Effector memory CD4-positive, alpha-beta T cell (primary cell): ENCODE measurements at places on chromosomes 13 and 19.

GRCh38 chr19:31312009-31312676 is 37.1 kb downstream of the TSHZ3 start:
- DNase-seq: no peak

GRCh38 chr19:47707135-47707925 is 5.9 kb upstream of the EHD2 start:
- DNase-seq: peak; percentile 29

DNA sequence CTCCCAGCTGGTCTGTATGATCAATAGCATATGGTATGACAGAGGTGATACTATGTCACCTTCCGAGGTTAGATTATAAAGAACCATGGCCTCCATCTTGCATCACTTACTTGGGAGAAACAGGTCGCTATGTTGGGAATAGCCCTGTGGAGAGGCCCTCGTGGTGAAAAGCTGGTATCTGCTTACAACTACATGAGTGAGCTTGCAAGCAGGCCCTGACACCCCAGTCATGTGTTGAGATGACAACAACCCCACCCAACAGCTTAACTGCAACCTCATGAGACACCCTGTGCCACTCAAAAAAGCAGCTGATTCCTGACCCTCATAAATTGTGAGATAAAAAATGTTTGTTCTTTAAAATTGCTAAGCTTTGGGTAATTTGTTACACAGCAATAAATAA is 18.8 kb downstream of the MTRF1 start:
- no peak for DNase-seq

DNA sequence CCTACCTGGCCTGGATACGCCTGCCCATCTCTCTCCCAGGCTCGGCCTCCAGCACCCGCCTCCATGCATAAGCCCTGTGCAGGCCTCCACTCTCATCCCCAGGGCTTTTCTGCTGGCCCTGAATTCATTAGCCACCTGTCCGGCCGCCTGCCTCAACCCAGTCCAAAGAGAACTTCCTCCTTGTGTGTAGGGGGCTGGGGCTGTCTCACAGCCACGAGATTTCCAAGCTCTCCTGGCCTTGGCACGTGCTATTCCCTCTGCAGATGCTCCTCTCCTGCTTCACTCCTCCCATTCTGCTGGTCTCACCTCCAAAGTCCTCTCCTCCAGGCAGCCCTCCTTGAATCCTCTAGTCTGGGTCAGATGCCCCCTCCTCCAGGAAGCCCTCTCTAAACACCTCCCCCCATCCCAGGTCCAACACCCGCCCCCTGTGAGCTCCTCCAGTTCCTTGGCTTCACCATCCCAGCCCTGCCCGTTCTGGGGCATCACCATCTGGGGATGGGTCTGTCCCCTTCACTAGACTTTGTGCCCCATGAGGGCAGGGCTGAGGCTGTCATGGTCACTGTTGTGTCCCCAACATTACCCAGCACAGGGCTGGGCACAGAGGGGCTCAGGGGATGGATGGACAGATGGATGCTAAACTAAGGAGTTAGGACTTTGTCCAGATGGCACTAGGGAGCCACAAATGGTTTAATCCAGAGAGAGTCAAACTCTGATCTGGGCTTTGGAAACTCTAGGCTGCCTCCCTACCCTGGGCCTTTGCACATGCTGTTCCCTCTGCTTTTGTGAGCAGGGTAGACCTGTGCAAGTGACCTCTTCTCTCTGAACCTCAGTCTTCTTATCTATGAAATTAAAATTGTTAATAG is 14.8 kb downstream of the MEIS3 start:
- DNase-seq: no peak

DNA sequence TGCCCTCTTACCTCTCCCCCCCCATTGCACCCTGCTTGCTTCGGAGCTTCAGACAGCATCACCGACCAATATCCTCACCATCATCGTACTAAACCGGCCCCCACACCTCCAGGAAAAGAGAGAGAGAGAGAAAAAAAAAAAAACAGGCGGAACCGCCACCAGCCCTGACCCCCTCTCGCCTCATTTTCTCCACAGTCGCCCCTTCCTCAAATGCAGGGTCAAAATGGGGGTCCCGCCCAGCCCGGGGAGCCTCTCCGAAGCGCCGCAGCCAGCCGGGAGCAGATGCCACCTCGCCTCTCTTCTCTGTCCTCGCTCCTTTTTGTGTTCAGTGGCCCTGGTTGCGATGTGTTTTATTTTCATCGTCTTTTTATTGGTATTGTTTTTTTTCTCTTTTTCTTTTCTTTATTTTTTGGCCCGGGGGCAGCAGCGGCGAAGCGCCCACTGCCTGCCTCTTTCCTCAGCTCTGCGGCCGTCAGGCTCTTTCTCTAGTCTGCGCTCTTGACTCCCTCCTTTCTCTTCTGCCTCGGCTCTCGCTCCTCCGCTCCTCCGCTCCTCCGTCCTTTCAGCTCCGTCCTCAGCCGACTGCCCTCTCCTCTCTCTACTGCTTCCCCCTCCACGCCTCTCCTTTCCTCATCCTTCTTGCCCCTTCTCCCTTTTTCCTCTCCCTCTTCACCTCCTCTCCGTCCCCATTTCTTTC is 41.4 kb downstream of the DEDD2 start:
- no peak for DNase-seq

- no peak for DNase-seq
Measured at GRCh38 chr13:105740739-105741138, 794.7 kb downstream of the EFNB2 start.

DNA sequence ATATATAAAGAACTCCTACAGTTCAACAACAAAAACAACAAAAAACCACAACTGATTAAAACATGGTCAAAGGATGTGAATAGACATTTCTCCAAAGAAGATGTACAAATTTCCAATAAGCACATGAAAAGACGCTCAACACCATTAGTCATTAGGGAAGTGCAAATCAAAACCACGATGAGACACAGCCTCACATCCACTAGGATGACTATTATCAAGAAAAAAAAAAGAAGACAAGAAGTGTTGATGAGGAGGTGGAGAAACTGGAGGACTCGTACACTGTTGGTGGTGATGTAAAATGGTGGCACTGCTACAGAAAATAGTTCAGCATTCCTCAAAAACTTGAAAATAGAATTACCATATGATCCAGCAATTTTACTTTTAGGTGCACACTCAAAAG is 61.0 kb upstream of the SOX1 start:
- no peak for DNase-seq

DNA sequence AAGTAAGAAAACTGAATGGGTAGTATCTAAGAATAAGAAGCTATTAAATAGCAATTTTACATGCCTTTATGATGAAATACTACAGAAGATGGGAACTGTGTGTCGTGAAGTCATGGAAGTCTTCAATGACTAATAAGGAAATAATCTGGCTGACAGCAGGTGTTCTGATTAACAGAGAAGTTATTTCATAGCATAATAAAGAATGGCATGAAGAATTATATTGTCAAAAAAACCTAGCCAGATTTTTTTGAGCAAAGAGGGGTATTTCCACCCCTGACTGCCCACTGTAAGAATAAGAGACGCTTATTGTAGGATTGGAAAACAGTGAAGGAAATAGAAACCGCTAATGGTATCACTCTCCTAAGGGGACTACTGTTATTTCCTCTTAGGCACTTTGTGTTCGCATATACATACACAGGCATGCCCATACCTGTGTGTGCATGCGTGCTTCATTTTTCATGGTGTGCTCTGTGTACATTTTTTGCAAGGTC is 318.8 kb downstream of the SHISA2 start:
- no peak for DNase-seq

DNA sequence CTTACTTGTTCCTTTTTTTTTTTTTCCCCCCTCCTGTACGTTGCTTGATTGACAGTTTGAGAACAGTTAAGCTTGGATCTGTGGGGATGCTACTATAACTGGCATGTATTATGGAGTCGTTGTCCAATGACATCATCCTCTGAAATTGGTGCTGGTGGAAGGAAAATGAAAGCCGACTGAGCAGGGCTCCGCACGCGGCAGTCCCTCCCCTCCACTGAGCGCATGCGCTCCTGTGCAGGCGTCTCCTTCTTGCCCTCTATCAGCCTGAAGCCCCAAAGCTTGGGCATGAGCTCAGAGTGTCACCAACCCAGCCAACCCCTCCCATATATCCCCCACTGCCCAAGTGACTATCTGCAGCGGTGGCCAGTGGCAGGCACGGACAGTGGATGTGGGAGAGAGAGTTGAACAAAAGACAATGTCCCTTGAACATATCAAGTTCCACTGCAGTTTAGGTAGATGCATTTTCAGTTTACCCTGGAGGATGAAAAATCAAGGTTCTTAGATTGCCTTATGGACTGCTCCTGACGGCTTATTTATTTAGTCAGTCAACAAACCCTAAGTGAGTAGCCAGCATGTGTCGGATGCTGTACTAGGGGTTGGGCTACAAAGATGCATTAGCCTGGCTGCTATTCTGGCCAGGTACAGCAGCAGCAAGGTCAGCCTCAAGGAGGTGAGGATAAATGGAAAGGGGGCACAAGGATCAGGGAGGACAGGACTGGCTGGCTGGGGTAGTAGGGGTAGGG is 20.8 kb downstream of the MBNL2 start:
- DNase-seq: no peak

GRCh38 chr13:114008964-114009589 is 35.2 kb upstream of the C13orf46 start:
- DNase-seq: no peak

DNA sequence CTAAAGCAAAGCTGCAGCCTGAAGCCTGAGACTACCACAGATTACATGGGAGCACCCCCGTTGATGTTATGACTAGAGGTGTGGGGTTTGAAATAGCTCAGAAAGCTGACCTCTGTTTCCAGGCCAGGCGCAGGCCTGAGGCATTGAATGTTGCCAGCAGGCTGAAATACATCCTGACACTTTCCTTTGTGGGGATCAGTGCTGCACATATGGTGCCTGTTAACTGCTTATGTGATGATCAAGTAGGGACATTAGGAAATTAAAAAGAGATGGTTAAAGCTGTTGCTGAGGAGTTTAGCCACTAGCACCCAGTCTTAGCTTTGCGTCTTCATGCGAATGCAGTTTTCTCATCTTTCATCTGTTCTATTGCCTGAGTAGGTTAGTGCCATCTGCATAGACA is 83.2 kb downstream of the CCNA1 start:
- no peak for DNase-seq

- no peak for DNase-seq
Measured at GRCh38 chr19:14165990-14166830, 29.8 kb upstream of the ASF1B start.

DNA sequence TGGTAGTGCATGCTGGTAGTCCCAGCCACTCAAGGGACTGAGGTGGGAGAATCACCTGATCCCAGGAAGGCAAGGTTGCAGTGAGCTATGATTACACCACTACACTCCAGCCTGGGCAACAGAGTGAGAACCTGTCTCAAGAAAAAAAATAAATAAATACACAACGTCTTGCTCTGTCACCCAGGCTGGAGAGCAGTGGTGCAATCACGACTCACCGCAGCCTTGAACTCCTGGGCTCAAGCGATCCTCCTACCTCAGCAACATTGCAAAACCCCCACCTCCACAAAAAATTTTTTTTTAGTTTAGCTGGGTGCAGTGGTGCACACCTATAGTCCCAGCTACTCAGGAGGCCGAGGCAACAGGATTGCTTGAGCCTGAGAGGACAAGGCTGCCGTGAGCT is 8.8 kb downstream of the TPM4 start:
- no peak for DNase-seq

- DNase-seq: peak; percentile 32
Measured at GRCh38 chr19:47609906-47610894, 1.3 kb downstream of the BICRA start.

DNA sequence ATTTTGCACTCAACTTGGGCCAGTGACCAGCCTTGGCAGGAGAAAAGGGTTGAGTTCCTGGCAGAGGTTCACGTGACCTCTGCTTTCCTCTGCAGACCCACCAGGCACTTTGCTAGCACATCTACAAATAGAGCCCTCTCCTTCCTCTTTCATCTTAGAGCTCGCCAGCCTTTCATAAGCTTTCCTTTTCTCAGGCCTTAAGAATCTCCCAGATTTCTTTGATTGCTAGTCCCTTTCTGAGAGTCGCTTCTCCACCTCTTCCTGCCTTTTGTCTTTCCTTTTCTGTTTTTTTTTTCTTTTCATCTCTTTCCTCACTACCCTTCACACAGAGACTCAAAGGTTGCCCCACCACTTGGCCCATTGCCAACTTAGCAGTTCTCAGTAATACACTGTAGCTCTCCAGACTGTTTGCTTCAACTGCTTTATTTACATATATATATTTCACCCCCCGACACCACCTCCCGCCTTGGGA is 375.7 kb upstream of the SPRY2 start:
- no peak for DNase-seq

GRCh38 chr13:111044087-111044830 is 70.9 kb upstream of the ARHGEF7 start:
- DNase-seq: no peak

- DNase-seq: no peak
Measured at GRCh38 chr13:111326981-111327642, 6.7 kb downstream of the TEX29 start.

DNA sequence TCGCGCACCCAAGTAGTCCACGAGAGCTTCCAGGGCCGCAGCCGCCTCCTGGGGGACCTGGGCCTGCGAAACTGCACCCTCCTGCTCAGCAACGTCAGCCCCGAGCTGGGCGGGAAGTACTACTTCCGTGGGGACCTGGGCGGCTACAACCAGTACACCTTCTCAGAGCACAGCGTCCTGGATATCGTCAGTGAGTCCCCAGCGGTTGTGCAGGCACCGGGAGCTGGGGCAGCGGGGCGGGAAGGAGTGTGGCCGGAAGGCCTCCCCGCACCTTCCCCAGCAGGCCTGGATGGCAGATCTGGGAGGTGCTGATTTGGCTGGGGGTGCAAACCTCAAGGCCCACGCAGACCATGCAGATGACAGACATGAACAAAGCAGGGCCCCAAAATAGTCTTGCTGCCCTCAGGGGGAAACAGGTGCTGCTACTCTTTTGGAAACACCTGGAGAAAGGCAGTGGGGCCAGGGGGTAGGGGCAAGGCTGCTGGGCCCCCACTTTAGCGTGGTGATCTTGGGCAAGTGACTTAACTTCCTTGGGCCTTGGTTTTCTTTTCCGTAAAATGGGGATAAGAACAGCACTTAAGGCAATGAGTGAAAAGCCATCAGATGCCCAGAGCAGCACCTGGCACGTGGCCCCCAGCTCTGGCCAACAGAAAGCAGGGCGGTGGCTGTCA is 4.0 kb downstream of the MAG start:
- no peak for DNase-seq

- no peak for DNase-seq
Measured at GRCh38 chr13:28478127-28478526, 16.8 kb downstream of the FLT1 start.
